Cortex of kidney (tissue), 1 donor: ENCODE measurements at places on chromosomes 4 and X.

DNA sequence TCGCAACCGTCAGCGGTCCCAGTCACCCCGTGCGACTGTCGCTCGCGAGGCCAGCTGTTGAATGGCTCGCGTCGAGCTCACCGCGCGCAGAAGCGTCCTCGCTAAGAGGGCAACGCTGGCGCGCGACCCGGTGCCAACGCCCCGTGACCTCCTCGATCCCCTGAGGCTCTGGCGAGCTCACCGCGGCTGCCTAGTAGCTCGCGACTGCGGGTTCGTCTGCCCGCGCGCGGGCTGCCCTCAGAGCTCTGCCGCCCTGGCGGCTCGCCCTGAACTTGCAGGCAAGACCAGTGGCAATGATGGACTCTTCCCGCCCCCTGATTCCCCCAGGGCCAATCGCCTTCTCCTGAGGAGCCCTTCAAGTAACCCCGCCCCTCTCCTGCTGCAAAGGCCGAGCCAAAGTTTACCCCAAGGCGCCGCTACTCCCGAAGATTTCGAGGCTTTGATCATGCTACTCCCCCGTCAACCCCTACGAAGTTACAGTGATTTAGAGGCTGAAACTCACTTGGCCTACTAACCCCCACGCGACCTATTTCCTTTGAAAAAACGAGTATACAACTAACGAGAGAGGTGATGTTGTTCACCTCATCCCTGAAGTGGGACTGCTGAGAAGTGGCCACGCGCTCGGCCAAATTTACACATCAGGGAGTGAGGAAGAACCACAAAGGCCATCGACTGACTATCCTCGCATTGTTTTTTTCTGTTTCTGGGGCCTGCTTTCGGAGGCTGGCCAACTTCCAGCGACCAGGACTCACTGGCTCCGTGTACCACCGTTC lies 37.5 kb downstream of the PGRMC1 start:
- no peak for DNase-seq

GRCh38 chr4:134001057-134001456 lies 200.5 kb downstream of the PABPC4L start:
- no peak for DNase-seq

DNA sequence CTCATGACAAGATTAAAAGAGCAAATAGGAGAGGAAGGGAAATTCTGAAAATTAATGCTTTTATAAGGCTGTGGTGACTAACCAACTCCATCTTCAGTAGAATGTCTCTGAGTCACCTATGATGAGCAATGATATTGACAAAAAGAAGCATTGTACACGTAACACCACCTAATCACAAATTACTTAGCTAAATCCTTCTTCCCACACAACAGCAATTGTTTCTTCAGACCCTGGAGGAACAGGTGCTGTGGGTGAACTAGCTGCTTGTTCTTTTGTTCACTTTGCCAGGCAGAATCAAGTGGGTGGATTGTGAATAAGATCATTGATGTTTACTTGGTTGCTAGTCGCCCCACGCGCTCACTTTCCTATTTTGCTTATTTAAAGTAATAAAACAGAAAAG lies 315.5 kb downstream of the CAMK2D start:
- no peak for DNase-seq

DNA sequence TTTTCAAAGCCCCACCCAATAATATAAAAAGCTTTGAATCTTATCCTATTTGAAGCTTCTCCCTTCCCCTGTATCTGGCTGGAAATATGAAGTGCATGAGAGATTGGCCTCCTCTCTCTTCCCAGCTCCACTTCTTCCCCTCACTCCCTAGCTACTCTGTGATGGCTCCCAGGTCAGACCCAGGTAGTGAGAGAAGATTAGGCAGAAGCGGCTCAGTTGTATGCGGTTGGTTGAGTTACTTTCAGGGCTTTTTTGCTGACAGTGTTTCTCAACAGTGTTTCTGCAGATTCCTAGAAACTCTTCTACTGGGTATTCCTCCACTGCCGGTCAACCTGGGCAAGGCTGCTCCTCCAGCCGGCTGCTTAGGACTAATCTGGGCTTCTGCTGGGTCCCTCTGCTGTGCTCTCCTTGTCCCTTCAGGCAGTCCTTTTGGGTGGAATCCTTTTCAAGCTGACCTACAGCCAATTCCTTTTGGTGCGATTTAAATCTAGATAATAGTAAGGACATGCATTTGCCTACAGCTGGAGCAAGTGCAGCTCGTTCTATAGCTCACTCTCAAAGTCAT lies 87.4 kb upstream of the SLC7A11 start:
- no peak for DNase-seq

DNA sequence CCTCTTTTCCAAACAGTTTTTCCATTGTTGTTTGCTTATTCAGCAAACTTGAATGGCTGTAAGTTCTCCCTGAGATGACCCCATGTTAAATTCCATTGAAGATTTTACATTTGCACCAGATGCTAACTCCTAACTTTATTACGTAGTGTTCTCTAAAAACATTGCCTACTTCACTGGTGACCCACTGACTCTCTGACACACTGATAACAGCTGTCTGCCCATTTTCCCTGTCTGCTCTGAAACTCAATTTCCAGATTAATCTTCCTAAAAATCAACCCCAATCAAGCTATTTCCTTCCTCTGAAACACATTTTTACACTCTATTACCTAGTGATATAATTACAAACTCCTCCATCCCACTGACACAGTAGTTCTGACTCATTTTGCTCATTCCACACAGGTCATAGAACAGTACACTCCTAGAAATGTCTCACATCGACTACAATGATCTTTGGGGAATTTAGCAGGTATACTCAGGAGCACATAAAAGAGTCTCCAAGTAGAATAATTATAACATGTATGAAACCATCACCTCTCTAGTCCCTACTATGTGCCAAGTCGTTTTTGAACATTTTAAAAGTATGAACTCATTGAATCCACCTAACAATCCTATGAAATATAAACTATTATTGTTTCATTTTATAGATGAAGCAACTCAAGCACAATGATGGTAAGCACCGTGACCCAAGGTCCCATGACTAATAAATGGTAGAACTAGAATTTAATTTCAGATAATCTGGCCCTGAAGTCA lies 210.9 kb downstream of the SLIT2 start:
- no peak for DNase-seq

GRCh38 chr4:138118270-138118669 lies 123.9 kb downstream of the SLC7A11 start:
- no peak for DNase-seq

DNA sequence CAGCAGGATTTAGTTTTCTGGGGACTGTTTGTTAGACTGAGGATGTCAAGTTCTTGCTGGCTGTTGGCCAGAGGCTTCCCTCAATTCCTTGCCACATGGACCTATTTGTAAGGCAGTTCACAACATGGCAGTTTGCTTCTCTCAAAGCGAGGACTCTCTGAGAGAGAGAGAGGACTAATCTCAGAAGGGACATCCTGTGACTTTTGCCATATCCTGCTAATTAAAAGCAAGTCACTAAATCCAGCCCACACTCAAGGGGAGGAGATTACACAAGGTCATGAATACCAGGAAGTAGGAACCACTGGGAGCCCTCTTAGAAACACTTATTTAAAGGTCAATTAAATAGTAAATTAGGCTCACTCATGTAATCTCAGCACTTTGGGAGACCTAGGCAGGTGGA lies 38.2 kb downstream of the PPP1R2C start:
- no peak for DNase-seq

- no peak for DNase-seq
Observed at GRCh38 chr4:2451036-2451520, 17.8 kb upstream of the RNF4 start.

- DNase-seq: no peak
Observed at GRCh38 chr4:94436512-94436911, 15.2 kb upstream of the PDLIM5 start.

GRCh38 chrX:120790552-120790951 lies 85.1 kb downstream of the CT47B1 start:
- DNase-seq: no peak

DNA sequence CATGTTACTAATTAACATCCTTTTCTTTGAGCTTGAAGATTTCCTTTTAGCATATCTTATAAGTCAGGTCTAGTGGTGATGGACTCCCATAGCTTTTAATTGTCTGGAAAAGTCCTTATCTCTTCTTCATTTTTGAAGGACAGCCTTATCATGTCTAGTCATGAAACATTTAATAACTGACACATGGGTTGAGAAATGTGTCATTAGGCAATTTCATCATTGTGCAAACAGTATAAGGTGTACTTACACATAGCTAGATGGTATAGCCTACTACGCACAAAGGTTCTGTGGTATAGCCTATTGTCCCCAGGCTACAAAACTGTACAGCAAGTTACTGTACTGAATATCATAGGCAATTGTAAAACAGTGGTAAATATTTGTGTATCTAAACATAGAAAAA lies 34.5 kb upstream of the ALG13 start:
- no peak for DNase-seq

- DNase-seq: no peak
Observed at GRCh38 chrX:63718010-63718694, 66.9 kb downstream of the ARHGEF9 start.

DNA sequence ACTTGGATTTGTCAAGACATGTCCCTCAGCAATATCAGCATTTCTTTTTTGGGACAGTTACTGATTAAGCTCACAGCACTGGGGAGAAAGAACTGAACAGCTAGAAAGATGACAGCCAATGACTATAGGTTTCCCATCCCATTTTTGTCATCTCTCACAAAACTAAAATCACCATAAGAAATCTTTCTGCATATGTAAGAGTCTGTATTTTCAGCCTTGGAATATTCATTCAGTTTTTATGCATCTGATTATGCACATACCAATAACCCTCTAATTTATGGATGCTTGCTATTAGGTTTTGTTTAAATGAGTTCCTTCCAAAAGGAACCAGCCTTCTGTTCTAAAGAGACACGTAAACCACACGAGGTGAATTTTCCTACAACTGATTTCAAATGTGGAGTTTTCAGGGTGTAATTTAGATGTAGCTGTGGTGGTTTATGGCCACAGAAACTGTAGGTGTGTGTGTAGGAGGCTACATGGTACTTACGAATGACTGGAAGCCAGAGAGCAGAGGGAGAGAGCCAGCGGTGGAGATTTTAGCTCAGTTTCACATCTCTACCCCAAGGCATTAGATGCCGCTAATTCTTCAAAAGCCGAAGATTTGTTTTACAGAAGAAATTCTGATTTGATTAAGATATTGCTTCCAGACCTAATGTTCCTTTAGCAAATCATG lies 55.3 kb downstream of the AFF2 start:
- DNase-seq: no peak

- DNase-seq: no peak
Observed at GRCh38 chrX:32871636-32872035, 339.7 kb downstream of the DMD start.

DNA sequence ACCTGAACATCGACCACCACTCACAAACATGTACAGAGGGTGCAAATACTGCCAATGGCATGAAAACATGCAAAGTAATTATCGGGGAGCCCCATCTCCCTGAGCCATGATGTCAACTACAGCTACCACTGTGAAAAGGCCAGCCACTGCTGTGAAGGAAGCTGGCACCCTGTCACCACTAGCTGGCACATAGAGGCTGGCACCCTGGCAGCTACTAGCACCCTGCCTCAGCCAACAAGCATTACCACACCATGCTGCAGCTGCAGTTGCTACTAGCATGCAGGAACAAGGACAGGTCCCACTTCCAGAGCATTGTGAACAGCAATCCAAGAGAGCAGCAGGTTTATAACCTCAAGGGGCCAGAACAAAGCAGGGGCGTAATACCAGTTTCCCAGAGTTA lies 81.4 kb downstream of the PRR32 start:
- DNase-seq: no peak

GRCh38 chr4:165301833-165302232 lies 25.6 kb upstream of the MSMO1 start:
- no peak for DNase-seq

DNA sequence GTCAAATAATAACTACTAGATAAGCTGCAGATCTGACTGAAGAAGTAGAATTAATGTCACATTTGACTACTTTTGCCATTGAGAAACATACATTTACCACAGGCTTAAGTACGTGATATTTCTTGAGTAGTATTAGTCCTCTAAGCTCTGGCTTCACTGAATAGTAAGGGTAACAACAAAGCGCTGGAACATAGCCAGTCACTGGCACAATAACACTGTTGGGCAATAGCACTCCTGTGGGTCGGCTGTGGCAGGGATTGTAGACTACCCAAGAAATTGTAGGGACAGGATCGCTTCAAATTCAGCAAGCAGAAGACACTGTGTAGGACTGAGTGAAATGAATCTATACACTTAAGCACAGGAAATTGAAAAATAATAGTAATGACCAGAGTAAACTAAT lies 27.1 kb upstream of the IL15 start:
- DNase-seq: no peak

DNA sequence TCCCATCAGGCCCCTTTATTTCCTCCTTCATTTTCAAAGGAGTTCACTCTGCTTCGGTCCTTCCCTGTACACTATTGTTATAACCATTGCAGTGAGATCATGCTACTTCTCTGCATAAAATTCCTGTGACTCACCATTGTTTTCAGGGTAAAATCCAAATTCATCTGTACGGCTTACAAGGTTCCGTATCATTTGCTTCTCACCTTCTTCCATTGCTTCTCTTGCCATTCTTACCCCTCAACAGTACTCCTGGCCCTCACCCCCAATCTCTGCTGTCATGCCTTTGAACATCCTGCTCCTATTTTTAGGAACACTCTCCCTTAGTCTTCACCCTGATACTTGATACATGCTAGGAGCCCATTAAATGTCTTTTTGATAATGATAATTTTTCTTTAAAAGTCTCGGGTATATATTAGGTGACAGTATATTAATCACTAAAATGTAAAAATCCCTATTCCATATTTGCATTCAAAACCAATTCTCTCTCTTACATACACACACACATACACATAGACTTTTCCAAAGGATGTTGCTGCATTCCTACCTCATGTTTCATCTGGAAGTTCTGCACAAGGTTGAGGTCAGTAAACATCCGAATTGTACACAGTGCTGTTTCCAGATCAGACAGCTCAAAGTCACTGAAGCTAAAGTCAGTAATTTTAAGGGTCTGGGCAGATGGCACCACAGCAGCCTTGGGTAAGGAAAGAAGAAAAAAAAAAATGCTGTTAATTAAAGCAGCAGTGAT lies 103.4 kb downstream of the PDE5A start:
- DNase-seq: no peak

- DNase-seq: no peak
Observed at GRCh38 chr4:130424211-130424610, 1328.3 kb downstream of the C4orf33 start.

GRCh38 chr4:15295421-15296162 lies 132.2 kb upstream of the C1QTNF7 start:
- no peak for DNase-seq

DNA sequence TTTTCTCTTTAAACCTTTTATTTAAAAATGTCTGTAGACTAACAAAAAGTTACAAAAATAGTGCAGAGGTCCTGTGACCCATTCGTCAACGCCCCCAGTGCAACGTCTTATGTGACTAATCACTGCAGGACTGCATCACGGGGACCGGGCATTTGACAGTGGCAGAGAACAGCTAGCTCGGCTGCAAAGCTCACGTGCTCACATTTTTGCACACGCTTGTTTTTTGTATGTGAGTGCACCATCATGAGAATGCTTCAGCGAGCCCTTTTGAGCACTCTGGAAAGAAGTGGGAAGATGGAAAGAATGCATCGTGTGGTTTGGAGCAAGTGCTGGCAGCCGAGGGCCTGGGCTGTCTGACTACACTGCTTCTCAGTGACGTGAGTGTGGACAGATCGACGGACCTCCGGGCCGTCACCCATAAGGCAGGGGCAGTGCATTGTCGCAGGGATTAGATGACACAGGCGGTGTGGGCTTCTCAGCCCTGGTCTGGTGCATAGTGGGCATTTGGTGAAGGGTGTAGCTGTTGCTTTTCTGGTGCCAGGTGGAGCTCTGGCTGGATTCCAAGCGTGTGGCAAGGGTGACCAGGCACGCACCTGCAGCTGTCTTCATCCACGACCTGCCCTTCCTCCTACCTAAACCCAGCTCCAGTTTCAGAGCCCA lies 17.7 kb downstream of the SPON2 start:
- no peak for DNase-seq
